ENCODE measurements at places on chromosomes 3 and 15.

- no peak for DNase-seq
Measured at GRCh38 chr3:29283231-29284119, 2.6 kb downstream of the RBMS3 start.

DNA sequence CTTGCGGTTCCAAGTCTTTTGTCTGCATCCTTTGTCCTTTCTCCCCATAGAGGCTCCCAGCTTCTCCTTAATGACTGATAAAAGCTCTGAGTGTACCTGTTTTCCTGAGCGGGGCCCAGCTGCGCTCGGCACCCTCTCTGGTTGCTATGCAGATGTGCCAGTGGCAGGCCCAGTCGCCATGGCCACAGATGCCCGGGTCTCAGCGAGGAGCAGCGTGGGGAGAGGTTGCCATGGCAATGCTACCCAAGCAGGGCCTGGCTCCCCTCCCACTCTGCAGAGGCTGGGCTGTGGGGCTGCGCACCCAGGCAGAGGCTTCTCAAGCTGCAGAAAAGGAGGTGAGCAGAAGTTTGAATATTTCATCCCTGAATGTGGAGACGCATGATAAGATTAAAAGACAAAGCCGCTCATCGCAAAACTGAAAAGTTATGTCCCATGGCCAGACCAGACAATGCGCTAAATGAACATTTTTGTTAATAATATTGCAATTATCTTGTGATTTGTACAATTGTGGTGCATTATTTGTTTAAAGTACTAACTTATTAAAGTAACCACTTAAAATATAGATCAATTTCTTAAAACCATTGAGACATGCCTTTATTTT lies 66.1 kb downstream of the TPRA1 start:
- no peak for DNase-seq

DNA sequence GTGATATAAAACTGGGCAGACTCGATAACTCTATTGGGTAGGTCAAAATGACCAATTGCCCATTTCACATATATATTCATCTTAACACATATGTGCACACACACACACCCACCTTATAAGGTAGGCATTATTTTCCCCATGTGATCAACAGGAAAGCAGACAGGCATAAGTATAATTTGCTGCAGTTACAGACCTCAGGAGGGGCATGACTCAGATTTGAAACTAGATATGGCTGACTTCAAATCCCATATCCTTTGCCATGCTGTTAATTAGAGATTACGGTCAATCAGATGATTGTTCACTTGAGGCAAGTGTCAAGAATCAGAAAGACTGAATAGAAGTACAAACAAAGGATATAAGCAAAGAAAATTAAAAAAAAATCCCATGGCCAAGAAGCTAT lies 910.6 kb downstream of the NTRK3 start:
- DNase-seq: no peak

GRCh38 chr15:89099968-89100367 lies 11.7 kb downstream of the ABHD2 start:
- no peak for DNase-seq

DNA sequence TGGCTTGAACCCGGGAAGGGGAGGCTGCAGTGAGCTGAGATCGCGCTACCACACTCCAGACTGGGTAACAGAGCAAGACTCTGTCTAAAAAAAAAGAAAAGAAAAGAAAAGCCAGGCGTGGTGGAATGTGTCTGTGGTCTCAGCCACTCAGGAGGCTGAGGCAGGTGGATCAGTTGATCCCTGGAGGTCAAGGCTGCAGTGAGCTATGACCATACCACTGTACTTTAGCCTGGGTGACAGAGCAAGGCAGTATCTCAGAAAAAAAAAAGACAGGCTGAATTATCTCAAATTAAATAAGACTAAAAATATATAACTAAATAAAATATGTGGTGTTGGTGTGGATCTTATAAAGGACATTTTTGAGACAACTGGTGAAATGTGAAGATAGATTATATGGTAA lies 20.6 kb downstream of the SMARCC1 start:
- no peak for DNase-seq

GRCh38 chr15:73685981-73686380 lies 1.8 kb downstream of the CD276 start:
- no peak for DNase-seq

- DNase-seq: no peak
Measured at GRCh38 chr3:141306922-141307321, 61.4 kb upstream of the ZBTB38 start.

- no peak for DNase-seq
Measured at GRCh38 chr3:9077029-9077428, 113.8 kb upstream of the RAD18 start.

GRCh38 chr3:127448671-127449070 lies 141.9 kb downstream of the TPRA1 start:
- no peak for DNase-seq

DNA sequence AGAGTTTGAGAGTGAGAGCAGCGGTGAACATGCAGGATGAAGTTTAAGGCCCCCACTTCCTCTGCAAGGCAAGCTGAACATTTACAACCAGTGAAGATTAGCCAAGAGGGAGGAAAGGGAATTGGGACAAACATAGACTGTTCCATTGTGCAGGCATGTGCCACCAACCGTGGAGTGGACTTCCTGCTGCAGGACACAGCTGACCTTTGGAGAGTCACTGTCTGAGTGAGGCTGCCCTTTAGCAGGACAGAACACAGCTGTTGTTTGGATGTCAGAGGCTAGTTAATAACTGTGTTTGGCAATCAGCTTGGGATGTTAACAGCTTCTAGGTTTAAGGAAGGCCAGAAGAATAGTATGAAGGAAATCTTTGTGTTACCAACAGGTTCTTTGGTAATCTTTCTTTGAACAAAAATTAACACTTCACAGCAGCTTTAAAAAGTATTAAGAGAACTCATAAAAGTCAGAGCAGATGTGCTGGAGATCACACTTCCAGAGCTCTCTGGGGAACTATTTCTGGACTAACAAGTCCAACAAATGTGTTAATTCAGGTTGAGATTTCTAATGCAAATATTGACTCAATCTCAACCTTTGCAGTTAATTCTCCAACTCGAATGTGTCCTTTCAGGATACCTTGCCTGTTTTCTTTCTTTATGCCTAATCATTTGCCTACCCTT lies 31.4 kb downstream of the CTDSPL start:
- peak; percentile 26 for DNase-seq

DNA sequence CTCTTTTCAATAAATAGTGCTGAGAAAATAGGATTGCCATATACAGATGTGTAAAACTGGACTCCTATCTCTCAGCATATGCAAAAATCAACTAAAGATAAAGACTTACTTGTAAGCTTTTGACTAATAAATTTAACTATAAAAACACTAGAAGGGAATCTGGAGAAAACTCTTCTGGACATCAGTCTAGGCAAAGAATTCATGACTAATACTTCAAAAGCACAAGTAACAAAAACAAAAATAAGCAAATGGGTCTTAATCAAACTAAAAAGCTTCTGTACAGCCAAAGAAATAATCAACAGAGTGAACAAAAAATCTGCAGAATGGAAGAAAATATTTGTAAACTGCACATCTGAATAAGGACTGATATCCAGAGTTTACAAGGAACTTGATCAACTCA lies 1122.2 kb downstream of the TBL1XR1 start:
- no peak for DNase-seq

- DNase-seq: no peak
Measured at GRCh38 chr3:119783255-119783654, 1.4 kb downstream of the NR1I2 start.

DNA sequence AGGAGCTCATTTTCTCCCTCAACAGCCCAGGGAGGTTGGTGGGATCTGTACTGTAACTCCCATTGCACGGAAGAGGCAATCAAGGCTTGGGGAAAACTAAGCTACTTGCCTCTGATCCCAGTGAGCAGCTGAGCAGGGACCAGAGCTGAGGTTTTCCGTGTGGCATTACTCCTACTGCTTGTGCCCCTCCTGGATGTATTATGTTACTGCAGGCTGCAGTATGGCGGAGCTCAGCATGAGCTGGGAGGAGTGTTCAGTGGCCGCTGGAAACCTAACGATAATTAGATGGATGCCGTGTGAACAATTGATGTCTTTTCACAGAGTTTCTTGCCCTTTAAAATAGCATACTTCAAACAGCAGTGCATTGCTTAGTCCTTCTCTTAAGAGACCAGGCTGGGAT lies 2.0 kb upstream of the TPRG1 start:
- DNase-seq: no peak

DNA sequence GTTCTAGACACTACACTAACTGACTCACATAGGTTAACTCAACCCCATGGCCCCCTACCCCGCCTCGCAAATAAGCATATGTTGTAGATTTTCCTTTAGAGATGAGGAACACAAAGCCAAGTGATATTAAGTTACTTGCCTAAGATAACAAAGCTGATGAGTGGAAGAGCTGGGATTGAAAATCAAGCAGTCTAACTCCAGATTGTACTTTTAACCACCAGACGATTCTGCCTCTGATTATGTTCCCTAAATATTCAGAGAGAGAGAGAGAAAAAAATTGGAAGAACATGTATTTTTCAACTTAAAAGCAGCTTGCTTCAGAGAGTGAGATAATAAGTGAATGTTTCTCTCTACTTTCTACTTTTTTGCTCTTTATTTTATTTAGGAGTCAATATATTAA lies 66.9 kb upstream of the THBS1 start:
- no peak for DNase-seq

- DNase-seq: no peak
Measured at GRCh38 chr3:66816090-66816761, 181.9 kb upstream of the KBTBD8 start.

GRCh38 chr3:4895838-4896237 lies 83.4 kb upstream of the BHLHE40 start:
- peak; percentile 17 for DNase-seq

- no peak for DNase-seq
Measured at GRCh38 chr3:196625331-196625730, 14.2 kb upstream of the NRROS start.

DNA sequence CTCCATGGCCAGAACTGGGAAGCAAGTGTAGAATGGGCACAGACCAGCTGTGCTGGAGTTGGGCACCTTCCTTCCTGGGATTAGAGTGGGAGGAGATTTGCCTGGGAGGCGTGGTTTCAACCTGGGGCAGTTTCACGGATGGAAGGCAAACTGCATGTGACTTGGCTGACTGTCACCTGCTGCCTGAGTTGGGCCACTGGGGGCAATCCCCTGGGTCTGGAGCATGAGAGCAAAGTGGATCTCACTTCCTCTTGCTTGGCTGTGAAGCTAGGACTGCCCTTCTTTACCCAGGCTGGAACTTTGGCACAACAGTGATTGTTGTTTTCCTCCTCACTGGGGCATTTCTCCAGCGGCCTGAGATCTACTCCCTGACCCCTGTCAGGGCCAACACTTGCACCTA lies 1247.0 kb upstream of the EPHA6 start:
- DNase-seq: no peak

- no peak for DNase-seq
Measured at GRCh38 chr15:60751985-60752952, 273.3 kb upstream of the ICE2 start.

DNA sequence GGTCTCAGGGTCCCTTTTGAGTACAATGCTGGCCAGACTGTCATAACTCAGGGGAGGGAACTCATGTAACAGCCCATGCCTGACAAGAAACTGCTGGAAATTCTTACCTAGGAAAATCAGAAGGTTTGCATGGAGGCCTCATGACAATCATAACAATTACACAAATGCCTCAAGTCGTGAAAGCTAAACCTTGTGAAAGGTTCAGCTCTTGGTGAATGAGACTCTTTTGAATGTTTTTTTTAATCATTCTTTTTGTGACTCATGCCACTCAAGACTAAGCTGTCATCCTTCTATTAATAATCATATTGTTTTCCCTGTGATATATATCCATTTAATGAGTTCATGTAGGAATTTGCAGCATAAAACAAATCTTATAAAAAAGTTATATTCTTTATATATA lies 61.4 kb upstream of the LEKR1 start:
- no peak for DNase-seq

DNA sequence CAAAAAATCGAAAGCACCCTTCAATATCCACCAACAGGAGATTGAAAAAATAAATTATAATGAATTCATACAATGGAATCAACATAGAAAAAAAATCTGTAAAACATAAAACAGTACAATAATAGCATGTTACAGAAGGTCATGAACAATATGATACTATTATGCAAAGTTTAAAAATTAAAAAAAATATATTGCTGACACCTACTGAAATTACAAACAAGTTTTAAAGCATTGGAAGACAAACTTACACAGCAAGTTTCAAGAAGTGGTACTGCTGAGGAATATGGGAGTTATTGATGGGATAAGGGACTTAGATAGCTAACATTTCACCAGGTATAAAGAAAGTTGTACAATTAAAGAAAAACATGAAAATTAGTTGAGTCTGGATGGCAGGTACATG lies 89.4 kb downstream of the EFL1 start:
- DNase-seq: no peak

- no peak for DNase-seq
Measured at GRCh38 chr15:51390966-51391422, 49.5 kb downstream of the GLDN start.

DNA sequence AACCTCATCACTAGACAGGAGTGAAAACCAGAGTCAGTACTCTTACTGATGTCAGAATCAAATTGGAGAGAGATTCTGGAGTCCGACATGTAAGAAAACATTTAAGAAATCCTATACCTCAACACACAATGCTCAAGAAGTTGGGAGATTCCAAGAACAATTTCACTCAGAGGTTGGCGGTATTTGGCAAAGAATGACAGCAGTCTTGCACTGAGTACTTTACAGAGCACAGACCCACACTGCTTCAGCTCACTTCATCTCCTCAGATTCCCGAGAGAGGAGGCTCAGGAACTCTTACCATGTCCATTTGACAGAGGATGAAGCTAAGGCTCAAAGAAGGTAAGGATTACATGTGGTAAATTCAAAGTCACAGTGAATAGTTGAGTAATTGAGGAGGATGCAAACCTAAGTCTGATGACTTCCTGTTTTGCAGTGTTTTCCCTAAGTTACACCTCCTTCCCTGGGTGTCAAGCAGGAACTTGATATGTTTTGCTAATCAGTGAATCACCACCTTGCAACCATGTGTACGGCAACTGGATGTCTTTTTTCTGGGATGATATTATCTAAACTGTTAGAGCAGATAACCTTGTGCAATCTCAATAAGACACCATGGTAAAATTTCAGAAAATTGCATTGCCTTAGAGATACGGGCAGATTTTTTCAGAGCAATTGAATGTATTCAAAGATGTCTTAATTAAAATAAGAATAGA lies 61.3 kb upstream of the MME start:
- DNase-seq: no peak

DNA sequence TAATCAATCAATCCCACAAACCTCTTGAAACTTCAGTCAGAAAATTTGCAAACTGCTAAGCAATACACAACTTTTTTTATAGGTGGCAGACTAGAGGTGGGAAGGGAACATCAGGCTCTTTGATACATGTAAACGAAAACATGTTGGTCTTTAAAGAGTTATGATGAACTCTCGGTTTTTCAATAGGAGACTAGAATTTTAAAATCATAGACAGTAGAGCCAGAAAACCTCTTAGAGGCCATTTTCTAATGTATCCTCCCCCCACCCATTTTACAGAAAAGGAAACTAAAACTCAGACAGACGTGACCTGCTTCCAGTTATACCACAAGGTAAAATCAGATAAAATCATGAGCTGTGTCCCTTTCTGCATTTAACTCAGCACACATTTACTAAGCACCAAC lies 179.1 kb upstream of the LPP start:
- no peak for DNase-seq

GRCh38 chr3:67578416-67578815 lies 76.0 kb downstream of the SUCLG2 start:
- no peak for DNase-seq
